ENCODE measurements at places on chromosomes 2 and 18. TPM values are rescaled to one million over a fixed set of nuclear protein-coding genes. Genes with fewer than 3 reads are reported as not detected.

GRCh38 chr2:176984987-176985386, 227.6 kb upstream of the HNRNPA3 start:
- H3K4me1 ChIP-seq, result no peaks in the 10 kb centered on the region
- DNase-seq, result no peak
- no peak overlapping the region for H3K27ac ChIP-seq
- H3K4me3 ChIP-seq, result no peak overlapping the region
- no peaks in the 10 kb centered on the region for H3K36me3 ChIP-seq

- no peaks in the 10 kb centered on the region for H3K27me3 ChIP-seq
- no peak overlapping the region for H3K4me3 ChIP-seq
- H3K36me3 ChIP-seq, result peaks cover 69% of the 10 kb centered on the region
- no peak for DNase-seq
- H3K27ac ChIP-seq, result no peak overlapping the region
Measured at GRCh38 chr2:128159437-128159836, 68.4 kb downstream of the UGGT1 start.

The GMPPA gene
- total RNA-seq, result 47.0 TPM

The C1QL2 gene
- not detected for total RNA-seq

- H3K4me3 ChIP-seq, result no peak overlapping the region
- no peaks in the 10 kb centered on the region for H3K27me3 ChIP-seq
- DNase-seq, result no peak
Measured at GRCh38 chr18:66560094-66560493, 43.8 kb downstream of the CDH19 start.

The LDLRAD4 gene
- total RNA-seq, result 0.09 TPM

DNA sequence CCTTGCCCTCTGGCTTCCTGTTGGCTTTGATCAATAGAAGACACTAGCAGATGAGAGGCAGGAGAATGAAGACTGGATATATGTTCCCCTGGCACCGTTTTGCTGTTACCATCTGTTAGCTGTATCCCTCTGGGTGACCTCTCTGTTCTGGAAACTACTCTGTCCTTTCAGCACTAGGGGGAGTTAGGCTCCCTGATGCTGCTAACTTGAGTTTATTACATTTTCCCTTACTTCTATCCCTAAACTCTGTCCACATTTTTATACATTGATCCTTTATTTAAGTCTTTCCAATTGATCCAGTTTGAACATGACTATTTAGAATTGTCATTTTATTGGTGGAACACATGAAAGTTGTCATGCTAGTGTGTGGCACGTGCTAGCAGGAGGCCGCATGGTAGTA, 1014.3 kb upstream of the CDH2 start:
- no peaks in the 10 kb centered on the region for H3K36me3 ChIP-seq
- H3K4me1 ChIP-seq, result no peaks in the 10 kb centered on the region
- DNase-seq, result no peak
- no peaks in the 10 kb centered on the region for H3K27me3 ChIP-seq
- no peak overlapping the region for H3K27ac ChIP-seq

The ST6GAL2 gene
- not detected for total RNA-seq

The SP100 gene
- 42.2 TPM for total RNA-seq

DNA sequence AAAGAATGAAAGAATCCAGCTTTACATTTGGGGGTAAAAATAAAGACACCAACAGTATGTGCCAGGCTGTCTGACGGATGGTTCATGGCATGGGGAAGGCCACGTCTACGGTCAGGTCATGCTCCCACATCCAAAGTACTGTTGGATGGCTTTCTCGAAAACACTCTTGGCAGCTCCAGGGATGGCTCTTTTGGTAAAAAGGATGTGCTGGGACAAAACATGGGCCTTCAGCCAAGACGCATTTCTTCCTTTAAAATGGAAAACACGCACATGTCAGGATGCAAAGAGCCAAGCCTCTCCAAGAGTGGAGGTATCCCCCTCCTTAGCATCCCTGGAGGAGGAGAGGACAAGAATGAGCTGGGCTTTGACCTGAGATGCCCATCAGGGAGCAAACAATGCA, 376.5 kb upstream of the KLHL29 start:
- no peak for DNase-seq
- H3K27me3 ChIP-seq, result no peaks in the 10 kb centered on the region
- no peak overlapping the region for H3K27ac ChIP-seq
- H3K4me3 ChIP-seq, result no peak overlapping the region
- H3K4me1 ChIP-seq, result no peaks in the 10 kb centered on the region

The KATNAL2 gene
- total RNA-seq, result 0.18 TPM

GRCh38 chr2:239163688-239164334, 237.0 kb downstream of the HDAC4 start:
- DNase-seq, result no peak
- H3K27ac ChIP-seq, result no peak overlapping the region
- no peaks in the 10 kb centered on the region for H3K4me1 ChIP-seq
- no peak overlapping the region for H3K4me3 ChIP-seq
- H3K36me3 ChIP-seq, result peaks cover 2% of the 10 kb centered on the region

GRCh38 chr18:47254341-47254939, 3.0 kb upstream of the SKOR2 start:
- DNase-seq, result peak; percentile 12
- no peaks in the 10 kb centered on the region for H3K4me1 ChIP-seq
- no peaks in the 10 kb centered on the region for H3K36me3 ChIP-seq
- no peak overlapping the region for H3K27ac ChIP-seq

DNA sequence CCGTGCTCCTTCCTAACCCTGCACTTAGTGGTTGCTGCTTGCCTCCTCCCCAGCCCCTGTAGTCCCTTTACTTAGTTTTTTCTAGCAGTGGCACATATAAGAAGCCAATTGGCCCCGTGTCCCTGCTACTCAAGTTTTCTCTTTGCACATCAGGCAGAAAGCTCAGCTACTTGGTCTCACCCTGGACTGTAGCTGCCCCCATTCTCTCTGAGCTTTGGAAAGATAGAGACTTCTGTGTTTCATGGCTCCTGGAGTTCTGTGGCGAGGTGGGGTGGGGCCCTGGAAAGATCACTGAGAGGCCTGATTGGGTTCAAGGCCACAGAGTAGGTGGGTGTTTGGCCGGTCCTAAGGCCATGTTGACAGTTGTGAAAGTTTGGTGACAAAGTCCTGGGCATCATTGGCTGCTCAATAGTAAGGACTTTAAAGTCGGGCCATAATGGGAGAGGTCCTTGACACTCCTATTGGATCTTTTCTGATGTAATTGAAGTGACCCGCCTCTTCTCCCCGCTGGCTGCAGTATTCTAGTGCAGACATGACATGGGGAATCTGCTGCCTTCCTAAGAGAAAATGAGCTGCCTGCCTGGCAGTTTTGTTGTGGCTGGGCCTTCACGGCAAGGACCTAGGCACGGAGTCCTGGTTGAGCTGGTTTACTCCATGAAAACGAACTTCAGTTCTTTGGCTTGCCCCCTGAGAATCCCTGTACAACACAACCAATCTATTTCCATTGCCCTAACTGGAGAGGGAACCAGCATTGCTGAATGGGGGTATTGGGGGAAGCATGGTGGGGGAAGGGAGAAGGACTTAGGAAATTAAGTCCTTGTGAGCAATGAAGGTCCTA, 26.2 kb upstream of the CYP27A1 start:
- H3K36me3 ChIP-seq, result peaks cover 25% of the 10 kb centered on the region
- DNase-seq, result no peak
- H3K4me1 ChIP-seq, result no peaks in the 10 kb centered on the region
- no peak overlapping the region for H3K4me3 ChIP-seq

GRCh38 chr2:25905126-25905525, 26.8 kb upstream of the ASXL2 start:
- H3K36me3 ChIP-seq, result no peaks in the 10 kb centered on the region
- no peak overlapping the region for H3K4me3 ChIP-seq
- H3K27me3 ChIP-seq, result no peaks in the 10 kb centered on the region
- DNase-seq, result no peak
- no peak overlapping the region for H3K27ac ChIP-seq
- H3K4me1 ChIP-seq, result peaks cover under 1% of the 10 kb centered on the region

GRCh38 chr2:26455670-26456439, 22.1 kb downstream of the OTOF start:
- no peak for DNase-seq
- no peak overlapping the region for H3K4me3 ChIP-seq
- H3K27me3 ChIP-seq, result 0 out of 2 replicates have a peak, but pooled peaks cover 7% of the 10 kb centered on the region
- H3K36me3 ChIP-seq, result no peaks in the 10 kb centered on the region
- no peaks in the 10 kb centered on the region for H3K4me1 ChIP-seq

DNA sequence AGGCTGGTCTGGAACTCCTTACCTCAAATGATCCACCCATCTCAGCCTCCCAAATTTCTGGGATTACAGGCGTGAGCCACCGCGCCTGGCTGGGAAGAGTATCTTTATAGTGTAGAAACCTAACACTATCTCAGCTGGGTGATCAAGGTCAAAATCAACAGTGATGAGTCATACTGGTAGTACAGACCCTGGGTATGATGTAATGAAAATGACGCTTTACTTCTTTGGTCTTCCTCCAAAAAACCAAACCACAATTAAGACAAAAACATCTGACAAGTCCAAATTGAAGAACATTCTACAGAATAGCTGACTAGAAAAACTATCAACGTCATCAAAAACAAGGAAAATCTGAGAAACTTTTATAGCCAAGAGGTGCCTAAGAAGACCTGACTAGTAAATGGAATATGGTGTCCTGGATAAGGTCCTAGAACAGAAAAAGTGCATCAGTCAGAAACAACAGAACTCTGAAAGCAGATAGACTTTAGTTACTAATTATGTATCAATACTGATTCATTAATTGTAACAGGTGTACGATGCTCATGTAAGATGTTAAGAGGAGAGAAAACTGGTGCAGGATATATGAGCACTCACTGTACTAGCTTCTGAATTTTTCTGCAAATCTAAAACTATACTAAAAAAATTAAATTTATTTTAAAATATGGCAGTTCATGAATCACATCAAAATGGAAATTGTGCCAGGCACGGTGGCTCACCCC, 25.4 kb downstream of the PDCL3 start:
- no peak overlapping the region for H3K4me3 ChIP-seq
- H3K4me1 ChIP-seq, result peaks cover 20% of the 10 kb centered on the region
- DNase-seq, result no peak
- no peaks in the 10 kb centered on the region for H3K27me3 ChIP-seq

The SP140 gene
- total RNA-seq, result 2.2 TPM

- H3K36me3 ChIP-seq, result no peaks in the 10 kb centered on the region
- no peaks in the 10 kb centered on the region for H3K4me1 ChIP-seq
- DNase-seq, result no peak
- no peak overlapping the region for H3K27ac ChIP-seq
- no peaks in the 10 kb centered on the region for H3K27me3 ChIP-seq
Measured at GRCh38 chr2:62340994-62341484, 145.1 kb downstream of the B3GNT2 start.

The LRRC30 gene
- not detected for total RNA-seq

The HJURP gene
- 73.2 TPM for total RNA-seq

Measured in SJSA1 (cell line).